Stimulated activated CD4-positive, alpha-beta T cell treated with anti-CD3 and anti-CD28 coated beads, Interleukin-15, amount 100 ng/mL, for 48 hours (primary cell): ENCODE measurements at places on chromosomes 4 and X.

DNA sequence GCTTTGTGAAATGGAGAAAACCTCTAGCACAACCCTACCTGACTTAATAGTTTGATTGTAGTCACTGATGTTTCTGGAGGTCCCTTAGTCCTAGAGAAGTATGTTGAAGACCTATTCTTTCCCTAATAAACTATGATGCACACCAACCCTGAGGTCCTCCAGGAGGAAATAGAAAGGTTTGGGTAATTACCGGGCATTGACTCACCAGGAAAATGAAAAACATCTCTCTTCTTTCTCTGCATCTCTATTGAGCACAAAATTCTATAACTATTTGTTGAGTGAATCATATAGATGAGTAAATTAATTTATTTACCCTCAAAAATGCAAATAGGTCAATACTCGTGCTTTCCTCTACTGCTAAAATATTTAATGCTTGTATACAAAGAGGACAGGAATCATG is 582.4 kb upstream of the FAM241A start:
- no peak for DNase-seq

GRCh38 chr4:164438321-164438720 is 315.6 kb upstream of the SMIM31 start:
- no peak for DNase-seq

- no peak for DNase-seq
Measured at GRCh38 chrX:70336767-70337166, 46.9 kb downstream of the KIF4A start.

DNA sequence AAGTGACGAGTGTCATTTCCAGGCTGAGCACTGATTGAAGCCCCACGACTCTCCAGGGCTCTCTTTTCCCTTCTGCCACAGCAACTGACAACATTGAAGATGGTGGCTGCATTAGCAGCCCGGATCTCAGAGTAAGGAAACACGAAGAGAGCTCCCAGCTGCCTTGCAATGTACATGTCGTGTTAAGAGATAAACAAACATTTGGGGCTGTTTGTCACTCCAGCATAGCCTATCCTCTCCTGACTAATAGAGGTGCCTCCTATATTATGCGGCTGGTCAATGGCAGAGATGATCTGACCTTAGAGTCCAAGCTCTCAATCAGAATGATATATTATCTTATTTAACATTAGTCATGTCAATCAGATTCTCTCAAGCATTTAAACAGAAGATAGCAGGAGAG is 38.6 kb downstream of the ATXN3L start:
- no peak for DNase-seq

- DNase-seq, result no peak
Measured at GRCh38 chr4:150387981-150388380, 194.0 kb upstream of the MAB21L2 start.

DNA sequence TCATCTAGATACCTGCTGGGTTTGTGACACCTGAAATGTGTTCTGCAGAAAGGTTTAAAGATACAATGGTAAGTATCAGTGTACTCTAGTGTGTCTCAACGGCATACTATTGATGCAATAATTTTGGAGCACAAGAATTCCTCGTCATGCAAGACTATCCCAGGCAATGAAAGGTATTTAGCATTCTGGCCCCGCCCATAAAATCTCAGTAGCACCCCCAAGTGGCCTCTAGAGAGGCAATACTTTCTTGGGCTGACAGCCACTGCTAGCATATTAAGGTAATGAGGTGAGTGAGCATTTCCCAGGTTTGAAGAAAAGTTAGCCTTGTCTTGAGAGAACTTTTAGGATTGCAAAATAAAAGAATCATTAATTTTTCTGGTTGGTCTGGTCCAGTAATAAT is 24.0 kb downstream of the TAB3 start:
- no peak for DNase-seq

DNA sequence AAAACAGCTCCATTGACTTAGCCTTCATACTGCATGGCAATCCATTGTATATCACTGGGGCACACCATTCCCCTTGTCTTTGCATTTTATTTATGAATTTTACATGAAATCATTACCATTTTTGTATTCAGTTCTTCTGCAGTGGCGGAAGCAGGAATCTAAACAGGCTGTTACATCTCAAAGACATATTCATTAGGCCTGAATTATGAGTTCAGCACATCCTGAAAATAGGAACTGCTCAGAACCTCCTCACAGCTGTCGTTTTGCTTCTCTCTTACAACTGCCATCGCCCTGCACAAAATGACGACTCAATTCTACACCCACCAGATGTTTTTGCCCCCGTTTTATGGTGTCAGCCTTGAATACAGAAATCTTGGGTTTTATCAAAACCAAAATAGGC is 474.4 kb upstream of the MAGEB18 start:
- no peak for DNase-seq

DNA sequence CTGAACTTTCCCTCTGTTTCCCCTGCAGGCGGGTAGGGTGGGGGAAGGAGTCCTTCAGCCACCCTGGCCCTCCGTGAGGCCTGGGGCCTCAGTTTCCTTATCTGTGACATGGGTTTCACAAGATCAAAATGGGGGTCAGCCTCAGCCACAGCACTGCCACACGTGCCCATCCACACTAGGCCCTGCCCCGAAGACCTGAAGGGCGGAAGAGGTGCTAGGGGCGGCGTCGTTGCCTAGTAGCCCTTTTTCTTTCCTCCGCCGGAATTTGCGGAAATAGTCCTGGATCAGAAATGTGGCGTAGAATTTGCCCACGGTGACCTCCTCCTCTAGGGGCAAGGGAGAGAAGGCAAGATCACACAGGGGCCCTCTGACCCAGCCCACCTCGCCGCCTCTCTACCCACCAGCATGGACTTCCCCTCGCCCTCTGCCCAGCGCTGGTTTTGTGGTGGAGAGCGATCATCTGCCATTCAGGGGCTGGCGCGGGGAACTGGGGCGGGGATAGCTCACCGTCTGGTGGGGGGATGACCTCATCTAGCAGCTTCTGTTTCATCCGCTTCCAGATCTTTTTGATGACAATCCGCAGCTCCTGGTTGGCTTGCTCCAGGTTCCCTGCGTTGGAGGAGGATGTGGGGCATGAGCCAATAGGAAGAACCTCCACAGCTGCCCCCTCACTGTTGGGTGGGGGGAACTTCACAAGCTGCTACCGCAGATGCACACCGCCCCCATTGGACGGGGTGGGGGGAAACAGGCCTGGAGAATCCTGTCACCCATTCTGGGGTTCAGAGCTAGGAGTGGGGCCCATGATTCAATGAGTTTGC is 9.7 kb upstream of the SYP start:
- DNase-seq, result no peak

DNA sequence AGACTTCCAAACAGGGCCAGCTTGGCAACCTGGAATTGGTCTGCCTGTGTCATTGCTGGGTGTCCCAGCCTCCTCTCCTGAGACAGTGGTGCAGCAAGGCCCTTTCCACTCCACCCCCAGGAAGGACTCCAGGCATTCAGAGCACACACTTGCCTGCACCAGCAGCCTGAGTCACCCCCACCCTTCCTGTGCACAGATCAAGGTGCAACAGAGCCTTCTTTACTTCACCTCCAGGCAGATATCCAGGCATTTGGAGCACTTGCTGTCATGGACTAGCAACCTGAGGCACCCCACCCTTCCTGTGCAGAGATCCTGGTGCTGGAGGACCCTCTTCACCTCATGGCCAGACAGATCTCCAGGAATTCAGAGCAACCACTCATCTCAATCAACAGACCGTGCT is 135.8 kb downstream of the GASK1B start:
- no peak for DNase-seq

DNA sequence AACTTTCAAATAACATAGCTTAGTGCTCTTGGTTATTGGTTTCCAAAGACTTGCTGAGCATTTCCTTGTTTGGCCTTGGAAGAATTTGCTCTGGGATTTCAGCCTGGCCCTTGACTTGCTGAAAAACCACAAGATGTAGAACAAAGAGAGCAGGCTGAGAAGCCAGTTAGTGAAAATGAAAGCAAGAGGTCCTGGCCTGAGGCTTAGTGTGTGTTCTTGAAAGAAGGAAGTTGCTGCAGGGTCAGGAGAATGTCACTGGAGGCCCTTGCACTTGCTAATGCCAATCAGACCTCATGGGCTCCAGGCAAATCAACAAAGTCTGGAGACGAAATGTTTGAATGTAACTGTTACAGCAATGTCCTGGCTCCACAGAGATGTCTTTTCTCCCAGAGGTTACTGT is 79.4 kb downstream of the SYNPO2 start:
- no peak for DNase-seq

- no peak for DNase-seq
Measured at GRCh38 chrX:50707405-50707804, 106.6 kb downstream of the SHROOM4 start.

DNA sequence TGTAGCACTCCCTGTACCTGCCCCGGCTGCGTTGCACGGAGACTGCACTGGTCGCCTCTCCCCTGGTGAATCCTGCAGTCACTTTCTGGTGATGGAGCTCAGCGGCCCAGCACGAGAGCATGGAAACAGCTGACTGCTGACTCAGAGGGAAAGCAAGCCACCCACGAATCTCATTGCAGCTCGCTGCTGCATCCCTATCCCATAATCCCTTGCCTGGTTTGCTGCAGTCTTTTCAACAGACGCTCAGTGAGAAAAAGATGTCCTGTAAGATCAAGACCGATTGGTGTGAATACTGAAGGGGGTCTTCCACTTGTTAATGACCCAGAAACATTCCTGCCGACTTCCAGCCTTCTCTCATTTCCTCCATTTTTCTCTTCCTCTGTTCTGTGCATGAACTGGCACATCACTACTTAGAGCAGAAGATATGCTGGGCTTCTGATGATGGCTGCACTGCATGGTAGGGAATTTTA is 52.9 kb downstream of the TRIM2 start:
- no peak for DNase-seq

DNA sequence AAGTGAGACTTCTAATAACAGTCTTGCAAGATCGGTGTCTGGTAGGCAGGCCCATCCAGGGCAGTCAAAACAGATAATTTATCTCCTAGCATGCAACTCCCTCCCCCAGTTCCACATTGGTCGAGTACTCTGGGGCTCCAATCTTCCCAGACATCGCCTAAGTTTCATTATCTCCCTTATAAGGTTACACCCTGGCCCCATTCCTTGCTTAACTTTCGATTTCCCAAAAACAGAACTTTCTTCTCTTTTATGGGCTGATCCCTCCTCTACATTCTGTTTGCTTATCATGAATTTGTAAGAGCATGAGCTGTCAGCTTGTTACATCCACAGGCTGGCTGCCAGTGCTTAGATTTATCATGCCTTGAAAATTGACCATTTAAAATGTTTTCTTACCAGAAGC is 471.3 kb downstream of the TECRL start:
- DNase-seq, result no peak

GRCh38 chr4:16582526-16582925 is 315.9 kb downstream of the LDB2 start:
- no peak for DNase-seq

- DNase-seq, result no peak
Measured at GRCh38 chr4:185566972-185567371, 31.7 kb upstream of the PDLIM3 start.

GRCh38 chr4:114866901-114867670 is 246.3 kb downstream of the NDST4 start:
- no peak for DNase-seq

GRCh38 chr4:38800366-38800765 is 4.2 kb downstream of the TLR1 start:
- no peak for DNase-seq

GRCh38 chr4:153603258-153603657 is 80.8 kb upstream of the TLR2 start:
- DNase-seq, result peak; percentile 18

DNA sequence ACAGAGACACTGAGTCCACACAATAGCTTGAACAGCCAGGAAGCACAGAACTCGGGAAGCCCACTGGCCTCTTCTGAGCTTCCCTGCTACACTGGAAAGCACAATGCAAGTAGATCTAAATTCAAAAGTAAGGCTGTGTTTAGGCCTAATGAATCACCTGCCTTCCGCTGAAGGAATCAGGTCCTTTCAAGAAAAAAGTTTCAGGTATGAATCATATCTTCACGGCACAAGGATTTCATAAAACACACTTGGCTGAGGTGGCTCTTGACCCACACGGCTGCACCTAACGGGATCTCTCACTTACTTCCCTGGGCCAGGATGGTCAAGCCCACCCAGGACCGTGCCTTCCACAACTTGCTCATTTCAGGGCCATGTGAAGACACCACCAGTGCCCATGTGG is 59.3 kb downstream of the IRF2 start:
- no peak for DNase-seq
